Ovary (tissue), 10 donors: ENCODE measurements at places on chromosomes 1 and 21.

- H3K4me1 ChIP-seq: no peaks in the 10 kb centered on the region
- H3K27me3 ChIP-seq: no peaks in the 10 kb centered on the region
- H3K36me3 ChIP-seq: no peaks in the 10 kb centered on the region
- no peak overlapping the region for H3K4me3 ChIP-seq
- no peak overlapping the region for H3K27ac ChIP-seq
Observed at GRCh38 chr1:240987928-240988327, 369.1 kb downstream of the RGS7 start.

GRCh38 chr1:214464445-214465287 lies 86.7 kb downstream of the PTPN14 start:
- no peak overlapping the region for H3K27ac ChIP-seq
- no peak for DNase-seq
- H3K27me3 ChIP-seq: no peaks in the 10 kb centered on the region
- peaks cover 1% of the 10 kb centered on the region for H3K4me1 ChIP-seq
- no peaks in the 10 kb centered on the region for H3K36me3 ChIP-seq

DNA sequence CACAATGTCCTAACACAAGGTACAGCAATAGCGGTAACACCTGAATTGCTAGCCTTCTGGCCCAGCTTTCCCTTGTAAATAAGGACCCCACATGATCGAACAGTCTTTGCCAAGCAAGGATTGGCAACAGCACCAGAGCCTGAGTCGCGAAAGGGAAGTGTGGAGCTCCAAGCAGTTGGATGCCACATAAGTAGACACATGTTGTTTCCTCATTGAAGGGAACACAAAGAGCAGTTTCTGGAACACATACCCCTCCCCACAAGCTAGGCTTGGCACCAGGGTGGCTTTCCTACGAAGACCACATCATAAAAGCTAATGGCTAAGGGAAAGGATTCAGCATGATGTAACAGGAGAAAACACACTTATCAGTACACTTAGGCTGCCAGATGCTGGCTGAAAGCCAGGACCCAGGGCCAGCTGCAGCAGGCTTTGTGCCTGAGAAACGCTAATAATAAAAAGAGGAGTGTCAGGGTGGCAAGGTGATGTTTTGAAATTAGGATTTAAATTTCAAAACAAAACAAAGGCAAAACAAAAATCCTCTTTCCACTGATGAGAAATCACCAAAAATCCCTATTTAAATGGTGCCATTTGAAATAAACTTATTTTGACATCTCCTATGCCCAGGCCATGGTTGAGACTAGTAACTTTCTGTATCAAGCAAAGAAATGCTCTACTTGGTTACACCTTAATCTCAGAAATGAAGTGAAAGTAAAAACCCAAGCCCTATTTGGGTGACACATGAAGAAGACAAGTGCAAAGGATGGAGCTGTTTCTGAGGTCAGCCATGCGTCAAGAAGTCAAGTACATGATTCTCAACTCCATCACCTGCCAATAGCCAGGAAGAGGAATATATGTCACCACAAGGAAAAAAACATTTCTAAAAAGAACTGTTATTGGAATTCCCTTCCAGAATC lies 11.9 kb upstream of the CPLANE2 start:
- no peak overlapping the region for H3K4me3 ChIP-seq
- peaks cover 30% of the 10 kb centered on the region for H3K4me1 ChIP-seq
- no peaks in the 10 kb centered on the region for H3K36me3 ChIP-seq
- no peaks in the 10 kb centered on the region for H3K27me3 ChIP-seq
- DNase-seq: peak; percentile 84

DNA sequence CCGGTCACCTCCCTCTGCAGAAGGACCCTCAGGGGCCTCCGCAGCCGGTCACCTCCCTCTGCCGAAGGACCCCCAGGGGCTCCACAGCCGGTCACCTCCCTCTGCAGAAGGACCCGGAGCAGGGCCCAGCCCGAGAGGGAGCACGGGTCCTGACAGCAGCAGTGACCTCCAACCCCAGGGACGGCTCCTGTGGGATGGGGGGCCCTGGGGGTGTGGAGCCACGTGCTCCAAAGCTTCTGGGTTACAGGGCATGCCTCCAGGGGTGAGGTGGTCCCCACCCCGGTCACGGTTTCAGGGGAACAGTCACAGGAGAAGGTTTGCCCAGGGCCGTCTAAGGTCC lies 40.3 kb downstream of the SLC19A1 start:
- peak; percentile 29 for DNase-seq
- H3K27ac ChIP-seq: no peak overlapping the region

DNA sequence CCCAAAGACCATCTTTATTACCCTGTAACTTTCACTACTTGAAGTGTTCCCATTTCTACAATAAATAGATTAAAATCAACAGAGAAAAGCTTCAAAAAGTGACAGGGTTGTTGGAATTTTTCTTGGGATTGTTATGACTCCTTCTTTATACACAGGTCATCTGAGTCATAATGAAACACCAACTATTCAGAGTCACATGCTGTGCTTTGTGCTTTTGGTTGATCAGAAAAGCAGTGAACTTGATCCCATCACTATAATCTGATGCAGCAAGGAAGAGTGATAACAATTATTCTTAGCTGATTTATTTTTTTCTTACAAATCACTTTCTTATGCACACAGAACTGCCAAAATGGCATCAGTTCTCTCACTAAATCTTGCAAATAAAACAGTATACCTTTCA lies 422.9 kb downstream of the PTBP2 start:
- no peaks in the 10 kb centered on the region for H3K4me1 ChIP-seq
- no peak for DNase-seq
- H3K36me3 ChIP-seq: no peaks in the 10 kb centered on the region
- H3K4me3 ChIP-seq: no peak overlapping the region

- peaks cover 3% of the 10 kb centered on the region for H3K4me1 ChIP-seq
- DNase-seq: no peak
- no peak overlapping the region for H3K27ac ChIP-seq
- no peaks in the 10 kb centered on the region for H3K27me3 ChIP-seq
Observed at GRCh38 chr1:67680486-67680885, 4.5 kb upstream of the GADD45A start.

- H3K27me3 ChIP-seq: no peaks in the 10 kb centered on the region
- no peaks in the 10 kb centered on the region for H3K36me3 ChIP-seq
- DNase-seq: no peak
- no peak overlapping the region for H3K27ac ChIP-seq
- no peaks in the 10 kb centered on the region for H3K4me1 ChIP-seq
Observed at GRCh38 chr1:24621121-24621520, 22.0 kb upstream of the SRRM1 start.

DNA sequence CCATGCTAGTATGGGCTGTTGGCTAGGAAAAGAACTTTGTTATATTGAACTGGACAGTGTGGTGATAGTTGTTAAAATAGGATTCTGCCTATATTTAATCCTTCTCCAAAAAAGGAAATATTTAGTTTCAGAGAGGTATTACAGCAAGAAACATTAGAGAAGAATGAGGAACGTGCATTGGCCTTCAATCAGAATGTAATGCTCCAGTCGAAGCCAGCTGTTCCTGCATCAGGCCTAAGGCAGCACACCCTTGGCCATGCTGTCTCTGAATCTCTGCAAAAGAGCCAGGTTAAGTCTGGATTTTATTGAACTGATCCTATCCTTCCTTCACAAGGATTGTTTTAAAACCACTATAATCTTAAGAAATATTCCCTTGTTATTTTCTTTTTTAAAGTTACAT lies 35.3 kb upstream of the RALGPS2 start:
- no peaks in the 10 kb centered on the region for H3K36me3 ChIP-seq
- DNase-seq: no peak
- H3K27ac ChIP-seq: no peak overlapping the region
- no peaks in the 10 kb centered on the region for H3K4me1 ChIP-seq
- no peaks in the 10 kb centered on the region for H3K27me3 ChIP-seq

GRCh38 chr1:79839882-79840281 lies 833.4 kb upstream of the ADGRL4 start:
- H3K4me3 ChIP-seq: no peak overlapping the region
- no peaks in the 10 kb centered on the region for H3K36me3 ChIP-seq
- H3K27me3 ChIP-seq: no peaks in the 10 kb centered on the region
- no peaks in the 10 kb centered on the region for H3K4me1 ChIP-seq
- no peak for DNase-seq

- peaks cover 13% of the 10 kb centered on the region for H3K4me1 ChIP-seq
- no peak for DNase-seq
- no peak overlapping the region for H3K27ac ChIP-seq
Observed at GRCh38 chr21:43343992-43344886, 82.7 kb downstream of the SIK1 start.

GRCh38 chr21:44531606-44532564 lies 8.1 kb downstream of the KRTAP10-1 start:
- no peaks in the 10 kb centered on the region for H3K36me3 ChIP-seq
- no peaks in the 10 kb centered on the region for H3K4me1 ChIP-seq
- H3K27me3 ChIP-seq: no peaks in the 10 kb centered on the region

GRCh38 chr1:6454856-6455751 lies 10.9 kb downstream of the TNFRSF25 start:
- H3K36me3 ChIP-seq: no peaks in the 10 kb centered on the region
- peaks cover 3% of the 10 kb centered on the region for H3K4me1 ChIP-seq
- H3K27ac ChIP-seq: no peak overlapping the region
- H3K4me3 ChIP-seq: no peak overlapping the region
- no peaks in the 10 kb centered on the region for H3K27me3 ChIP-seq

- H3K27ac ChIP-seq: no peak overlapping the region
- H3K27me3 ChIP-seq: no peaks in the 10 kb centered on the region
- no peaks in the 10 kb centered on the region for H3K36me3 ChIP-seq
Observed at GRCh38 chr1:5453347-5453746, 538.9 kb downstream of the NPHP4 start.

DNA sequence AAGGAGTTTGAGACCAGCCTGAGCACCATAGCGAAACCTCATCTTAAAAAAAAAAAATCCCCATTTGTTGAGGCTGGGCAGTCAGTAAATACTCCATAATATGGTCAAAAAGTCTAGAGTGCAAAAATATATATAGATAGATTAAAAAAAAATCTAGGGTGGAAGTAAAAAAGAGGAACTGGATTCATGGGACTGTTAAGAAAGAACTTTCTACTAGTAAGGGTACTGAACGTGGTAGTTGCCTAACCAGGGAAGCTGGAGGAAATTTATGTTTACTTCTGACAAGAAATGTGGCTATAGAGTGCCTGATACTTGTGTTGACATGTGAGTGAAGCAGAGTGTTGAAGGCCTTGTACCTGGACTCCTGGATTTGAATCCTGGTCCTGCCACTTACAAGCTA lies 265.9 kb upstream of the FAM78B start:
- no peaks in the 10 kb centered on the region for H3K36me3 ChIP-seq
- H3K4me1 ChIP-seq: no peaks in the 10 kb centered on the region
- no peak overlapping the region for H3K4me3 ChIP-seq
- H3K27ac ChIP-seq: no peak overlapping the region

DNA sequence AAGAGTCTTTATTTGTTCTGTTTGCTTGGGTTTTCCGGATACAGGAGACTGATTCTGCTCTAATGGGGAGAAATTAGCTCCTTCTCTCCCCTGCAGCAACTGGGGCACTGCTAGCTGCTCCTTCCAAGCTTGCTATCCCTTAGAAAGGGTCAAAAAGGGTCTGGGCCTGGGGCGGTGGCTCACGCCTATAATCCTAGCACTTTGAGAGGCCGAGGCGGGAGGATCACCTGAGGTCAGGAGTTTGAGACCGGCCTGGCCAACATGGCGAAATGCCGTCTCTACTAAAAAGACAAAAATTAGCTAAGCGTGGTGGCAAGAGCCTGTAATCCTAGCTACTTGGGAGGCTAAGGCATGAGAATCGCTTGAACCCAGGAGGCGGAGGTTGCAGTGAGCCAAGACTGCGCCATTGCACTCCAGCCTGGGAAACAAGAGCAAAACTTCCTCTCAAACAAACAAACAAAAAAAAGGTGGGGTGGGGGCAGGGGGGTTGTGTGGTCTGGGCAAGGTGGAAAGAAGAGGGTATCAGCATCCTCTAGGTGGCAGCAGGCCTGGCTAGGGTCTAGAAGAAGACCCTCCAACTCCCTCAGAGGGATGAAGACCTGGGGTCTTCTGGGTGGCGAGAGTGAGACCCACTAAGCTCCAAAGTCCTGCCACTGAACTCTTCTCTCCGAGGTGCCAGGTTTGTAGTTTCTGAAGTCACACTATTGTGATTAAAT lies 15.4 kb upstream of the TBX15 start:
- H3K4me1 ChIP-seq: peaks cover 14% of the 10 kb centered on the region
- no peak for DNase-seq
- H3K27ac ChIP-seq: no peak overlapping the region
- no peaks in the 10 kb centered on the region for H3K36me3 ChIP-seq

DNA sequence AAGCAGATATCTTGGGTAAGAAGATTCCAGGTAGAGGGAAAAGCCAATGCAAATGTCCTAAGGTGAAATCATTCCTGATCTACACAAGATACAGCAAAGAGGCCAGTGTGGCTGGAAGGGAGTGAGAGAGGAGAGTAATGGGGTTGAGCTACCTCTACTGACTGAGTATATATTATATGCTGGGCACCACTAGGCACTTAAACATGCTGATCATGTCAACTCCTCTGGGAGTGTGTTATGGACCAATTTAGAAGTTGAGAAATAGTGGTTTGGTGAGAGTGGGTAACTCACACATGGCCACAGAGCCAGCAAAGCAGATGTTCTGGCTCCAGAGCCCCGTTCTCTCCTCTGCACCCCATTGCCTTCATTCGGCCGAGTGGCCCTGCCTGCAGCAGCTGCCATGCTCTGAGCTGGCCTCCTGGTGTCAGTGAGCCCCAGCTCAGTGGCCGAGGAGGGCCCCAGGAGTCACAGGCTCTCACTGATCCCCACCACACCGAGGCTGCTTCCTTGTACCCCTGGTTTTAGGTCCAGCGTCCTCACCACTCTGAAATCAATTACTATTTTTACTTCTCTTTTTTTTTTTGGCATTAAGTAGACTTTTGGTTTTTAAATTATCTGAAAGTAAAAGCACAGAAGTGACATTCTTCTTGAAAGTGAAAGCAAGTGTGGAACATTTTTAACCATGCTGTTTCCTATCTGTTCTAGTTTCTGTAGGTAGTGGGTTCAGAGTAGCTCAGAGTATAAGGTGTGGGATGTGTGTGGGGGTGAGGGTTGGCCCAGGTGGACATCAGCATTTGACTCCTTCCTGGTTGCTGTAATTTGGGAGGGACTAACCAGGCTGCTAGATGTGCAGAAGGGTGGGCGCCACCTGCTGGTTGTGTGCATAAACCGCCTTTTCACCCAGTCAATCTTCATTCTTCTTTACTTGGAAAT lies 45.8 kb upstream of the CRNN start:
- H3K4me1 ChIP-seq: no peaks in the 10 kb centered on the region
- no peaks in the 10 kb centered on the region for H3K36me3 ChIP-seq
- H3K27ac ChIP-seq: no peak overlapping the region
- no peak for DNase-seq
- no peak overlapping the region for H3K4me3 ChIP-seq
- no peaks in the 10 kb centered on the region for H3K27me3 ChIP-seq

DNA sequence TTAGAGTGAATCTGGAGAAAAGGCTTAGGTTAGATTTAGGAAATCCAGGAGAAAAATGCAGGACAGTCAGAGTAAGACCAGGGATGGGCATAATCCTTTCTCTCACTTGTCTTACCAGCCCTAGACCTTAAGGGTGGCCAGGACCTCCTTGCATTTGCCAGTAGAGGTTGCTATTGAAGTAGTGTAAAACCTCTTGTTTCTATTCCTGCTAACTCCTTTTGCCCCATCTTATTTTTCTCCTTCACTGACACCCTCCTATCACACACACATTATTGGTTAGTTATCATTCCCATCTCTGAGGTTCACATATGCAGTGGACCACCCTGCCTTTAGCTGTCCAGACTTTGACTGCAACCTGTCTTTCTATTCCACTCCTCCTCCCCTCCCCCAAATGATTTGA lies 75.0 kb upstream of the MACF1 start:
- peaks cover 8% of the 10 kb centered on the region for H3K4me1 ChIP-seq
- H3K27ac ChIP-seq: no peak overlapping the region
- H3K27me3 ChIP-seq: no peaks in the 10 kb centered on the region
- no peak for DNase-seq
- H3K4me3 ChIP-seq: no peak overlapping the region
